ENCODE measurements at places on chromosomes 1 and 21. TPM values are rescaled to one million over a fixed set of nuclear protein-coding genes. Genes with fewer than 3 reads are reported as not detected.
A peak's percentile ranks its signal among the peaks of the same experiment; 100 is the strongest.

DNA sequence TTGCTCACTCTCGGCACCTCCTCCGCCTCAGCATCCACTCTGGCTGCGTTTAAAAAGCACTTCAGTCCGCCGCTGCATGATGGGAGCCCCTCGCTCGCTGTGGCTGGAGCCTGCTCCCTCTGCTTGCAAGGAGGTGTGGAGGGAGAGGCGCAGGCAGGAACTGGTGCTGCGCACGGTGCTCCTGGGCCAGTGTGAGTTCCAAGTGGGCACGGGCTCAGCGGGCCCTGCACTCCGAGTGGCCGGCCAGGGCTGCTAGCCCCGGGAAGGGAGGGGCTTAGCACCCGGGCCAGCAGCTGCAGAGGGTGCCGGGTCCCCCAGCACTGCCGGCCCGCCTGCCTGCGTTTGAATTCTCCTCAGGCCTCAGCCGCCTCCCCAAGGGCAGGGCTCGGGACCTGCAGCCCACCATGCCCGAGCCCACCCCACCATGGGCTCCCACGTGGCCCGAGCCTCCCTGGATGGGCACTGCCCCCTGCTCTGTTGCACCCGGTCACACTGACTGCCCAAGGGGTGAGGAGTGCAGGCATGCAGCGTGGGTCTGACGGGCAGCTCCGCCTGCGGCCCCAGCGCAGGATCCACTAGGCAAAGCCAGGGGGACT lies 1599.5 kb downstream of the NCAM2 start:
- H3K36me3 ChIP-seq: no peaks in the 10 kb centered on the region
- no peak overlapping the region for H3K27ac ChIP-seq
- H3K27me3 ChIP-seq: no peaks in the 10 kb centered on the region
- no peak for DNase-seq
- no peaks in the 10 kb centered on the region for H3K4me1 ChIP-seq
- no peak overlapping the region for H3K4me3 ChIP-seq

DNA sequence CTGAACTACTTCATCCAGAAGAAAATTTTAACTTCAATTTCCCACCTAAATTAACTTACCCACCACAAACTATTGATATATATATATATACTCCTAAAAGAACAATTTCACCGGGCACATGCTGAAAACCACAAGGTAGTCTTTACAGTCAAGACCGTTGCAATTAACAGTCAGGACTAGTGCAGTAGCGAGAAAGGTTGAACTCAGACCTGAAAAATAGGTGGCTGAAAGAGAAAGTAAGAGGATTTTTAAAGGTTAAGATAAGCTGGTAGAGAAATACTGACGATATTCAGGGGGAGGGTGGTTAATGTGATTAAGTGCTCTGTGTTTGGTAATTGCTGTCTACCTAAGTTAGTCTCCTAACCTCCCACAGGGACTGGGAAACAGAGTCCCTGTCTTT lies 1153.5 kb upstream of the TMPRSS15 start:
- no peaks in the 10 kb centered on the region for H3K4me1 ChIP-seq
- no peaks in the 10 kb centered on the region for H3K27me3 ChIP-seq
- no peaks in the 10 kb centered on the region for H3K36me3 ChIP-seq
- H3K27ac ChIP-seq: no peak overlapping the region
- DNase-seq: no peak
- H3K4me3 ChIP-seq: no peak overlapping the region

GRCh38 chr1:237180256-237180655 lies 138.3 kb downstream of the RYR2 start:
- no peak overlapping the region for H3K27ac ChIP-seq
- no peaks in the 10 kb centered on the region for H3K36me3 ChIP-seq
- H3K4me1 ChIP-seq: no peaks in the 10 kb centered on the region

GRCh38 chr21:35995522-35996088 lies 64.7 kb downstream of the SETD4 start:
- no peaks in the 10 kb centered on the region for H3K36me3 ChIP-seq
- DNase-seq: peak; percentile 32
- peaks cover 47% of the 10 kb centered on the region for H3K4me1 ChIP-seq
- peaks cover 4% of the 10 kb centered on the region for H3K27me3 ChIP-seq
- H3K4me3 ChIP-seq: no peak overlapping the region
- H3K27ac ChIP-seq: no peak overlapping the region

DNA sequence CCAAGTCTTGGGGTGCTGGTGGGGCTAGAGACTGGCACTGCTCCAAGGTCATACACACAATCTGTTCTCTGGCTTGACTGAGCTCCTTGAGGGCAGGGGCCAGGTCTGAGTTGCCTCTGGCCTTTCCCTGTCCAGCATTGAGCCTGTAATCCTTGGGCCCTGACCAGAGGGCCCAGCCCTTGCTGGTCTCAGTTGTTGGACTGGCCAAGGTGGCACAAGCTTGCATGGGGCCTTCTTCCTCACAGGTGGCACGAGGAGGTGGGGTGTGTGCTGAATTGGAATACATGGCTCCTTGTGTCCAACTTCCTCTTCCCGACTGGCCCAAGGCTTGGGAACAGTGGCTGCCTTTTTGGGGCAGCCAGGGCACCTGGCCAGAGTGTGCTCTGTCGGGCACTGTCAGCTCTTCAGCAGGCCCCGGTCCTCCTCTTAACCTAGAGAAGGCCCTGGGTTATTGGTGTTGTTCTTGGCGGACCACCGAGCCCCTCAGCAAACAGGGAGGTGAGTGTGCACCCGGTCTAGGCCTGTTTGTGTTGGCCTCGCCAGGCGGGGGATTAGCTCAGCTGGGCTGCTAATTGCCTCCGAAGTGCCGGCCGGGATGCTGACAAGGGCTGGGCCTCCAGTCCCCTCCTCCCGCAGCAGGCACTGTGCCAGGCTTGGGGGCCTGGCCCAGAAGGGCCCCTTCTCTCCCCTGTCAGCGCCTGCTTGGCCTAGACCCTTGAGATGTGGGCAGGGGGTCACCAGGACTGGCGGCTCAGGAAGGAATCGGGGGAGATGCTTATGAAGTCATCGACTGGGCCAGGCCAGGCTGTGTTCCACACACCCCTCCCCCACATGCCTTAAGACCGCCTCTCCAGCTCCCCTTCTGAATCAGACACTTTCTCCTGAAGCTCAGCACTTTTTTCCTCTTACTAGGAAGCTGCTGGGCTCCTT lies 28.5 kb downstream of the WNT4 start:
- H3K27me3 ChIP-seq: no peaks in the 10 kb centered on the region
- H3K4me1 ChIP-seq: peaks cover 6% of the 10 kb centered on the region
- H3K4me3 ChIP-seq: no peak overlapping the region
- no peak for DNase-seq
- H3K27ac ChIP-seq: no peak overlapping the region

OR13G1 gene
- not detected for total RNA-seq

GRCh38 chr1:237959838-237960237 lies 69.1 kb upstream of the ZP4 start:
- no peak overlapping the region for H3K4me3 ChIP-seq
- DNase-seq: no peak
- H3K36me3 ChIP-seq: no peaks in the 10 kb centered on the region

GRCh38 chr21:30227128-30227527 lies 11.2 kb upstream of the CLDN8 start:
- H3K36me3 ChIP-seq: no peaks in the 10 kb centered on the region
- no peaks in the 10 kb centered on the region for H3K27me3 ChIP-seq
- H3K4me1 ChIP-seq: no peaks in the 10 kb centered on the region

MTARC2 gene
- 10.1 TPM for total RNA-seq

C1orf50 gene
- 5.3 TPM for total RNA-seq

NR1I3 gene
- 0.95 TPM for total RNA-seq

- H3K4me3 ChIP-seq: no peak overlapping the region
- H3K27ac ChIP-seq: no peak overlapping the region
- no peak for DNase-seq
- H3K27me3 ChIP-seq: no peaks in the 10 kb centered on the region
- no peaks in the 10 kb centered on the region for H3K4me1 ChIP-seq
These were observed 15.1 kb upstream of the RPE65 start for GRCh38 chr1:68464891-68465290.

DNA sequence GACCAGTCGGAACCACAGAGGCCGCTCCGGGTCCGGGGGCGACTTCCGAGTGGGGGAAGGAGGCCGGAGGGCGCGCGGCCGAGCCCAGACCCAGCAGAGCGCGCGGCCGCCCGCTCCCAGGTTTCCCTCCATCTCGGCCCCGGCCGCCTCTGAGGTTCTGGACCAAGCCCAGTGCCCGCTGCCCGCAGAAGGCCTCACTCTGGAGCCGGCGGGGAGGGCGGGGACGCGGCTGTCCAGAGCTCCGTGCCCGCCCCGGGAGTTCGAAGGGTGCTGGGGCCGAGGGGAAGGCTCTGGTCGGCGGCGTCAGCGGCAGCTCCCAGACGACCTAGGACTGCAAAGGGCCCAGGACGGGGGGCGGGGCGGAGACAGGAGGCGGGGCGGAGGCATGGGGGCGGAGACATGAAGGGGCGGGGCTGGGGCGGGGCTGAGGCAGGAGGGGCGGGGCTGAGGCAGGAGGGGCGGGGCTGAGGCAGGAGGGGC lies 48.0 kb upstream of the SLC19A1 start:
- H3K36me3 ChIP-seq: no peaks in the 10 kb centered on the region
- no peak for DNase-seq
- H3K27ac ChIP-seq: no peak overlapping the region
- no peaks in the 10 kb centered on the region for H3K4me1 ChIP-seq

SORT1 gene
- 35.3 TPM for total RNA-seq

GRCh38 chr1:24717887-24718650 lies 27.2 kb upstream of the CLIC4 start:
- no peaks in the 10 kb centered on the region for H3K36me3 ChIP-seq
- no peaks in the 10 kb centered on the region for H3K27me3 ChIP-seq
- H3K27ac ChIP-seq: no peak overlapping the region

SAMD11 gene
- 0.11 TPM for total RNA-seq

CELA3A gene
- not detected for total RNA-seq

DNA sequence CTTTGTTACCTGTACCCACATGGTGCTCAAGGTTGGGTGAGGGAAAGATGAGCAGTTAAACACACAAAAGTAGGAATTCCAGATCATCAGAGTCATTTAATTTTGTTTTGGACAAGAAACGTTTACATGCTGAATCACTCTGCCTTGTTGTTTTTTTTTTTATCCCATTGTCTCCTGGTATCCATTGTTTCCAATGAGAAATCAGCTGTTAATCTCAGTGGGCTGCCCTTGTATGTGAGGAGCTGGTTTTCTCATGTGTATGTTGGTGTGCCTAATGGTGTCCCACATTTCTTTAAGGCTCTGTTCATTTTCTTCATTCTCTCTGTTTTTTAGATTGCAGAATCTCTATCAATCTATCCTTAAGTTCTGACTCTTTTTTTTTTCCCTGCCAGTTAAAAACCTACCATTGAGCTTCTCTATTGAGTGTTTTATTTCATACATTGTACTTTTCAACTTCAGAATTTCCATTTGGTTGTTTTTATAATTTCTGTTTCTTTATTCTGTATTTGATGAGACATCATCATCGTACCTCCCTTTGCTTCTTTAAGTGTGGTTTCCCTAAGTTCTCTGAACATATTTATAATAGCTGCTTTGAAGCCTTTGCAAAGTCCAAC lies 8.8 kb upstream of the OBSCN start:
- H3K27me3 ChIP-seq: no peaks in the 10 kb centered on the region
- no peak for DNase-seq
- no peak overlapping the region for H3K27ac ChIP-seq
- H3K4me3 ChIP-seq: no peak overlapping the region
- no peaks in the 10 kb centered on the region for H3K36me3 ChIP-seq
- H3K4me1 ChIP-seq: no peaks in the 10 kb centered on the region

GRCh38 chr1:201181726-201182125 lies 8.9 kb upstream of the IGFN1 start:
- no peak overlapping the region for H3K4me3 ChIP-seq
- H3K27me3 ChIP-seq: peaks cover 38% of the 10 kb centered on the region
- peaks cover 26% of the 10 kb centered on the region for H3K4me1 ChIP-seq

CA6 gene
- not detected for total RNA-seq

TRIM17 gene
- 0.64 TPM for total RNA-seq

- H3K4me1 ChIP-seq: no peaks in the 10 kb centered on the region
- H3K27me3 ChIP-seq: no peaks in the 10 kb centered on the region
- DNase-seq: no peak
- H3K27ac ChIP-seq: no peak overlapping the region
These were observed 14.5 kb downstream of the TIAM1 start for GRCh38 chr21:31329456-31330143.

GRCh38 chr1:32782086-32782485 lies 35.1 kb downstream of the YARS1 start:
- no peaks in the 10 kb centered on the region for H3K4me1 ChIP-seq
- no peaks in the 10 kb centered on the region for H3K27me3 ChIP-seq
- H3K27ac ChIP-seq: no peak overlapping the region
- no peak for DNase-seq
- H3K4me3 ChIP-seq: no peak overlapping the region

GRCh38 chr21:27258742-27259448 lies 292.0 kb upstream of the ADAMTS5 start:
- H3K4me3 ChIP-seq: no peak overlapping the region
- H3K27ac ChIP-seq: no peak overlapping the region
- H3K36me3 ChIP-seq: no peaks in the 10 kb centered on the region

DNA sequence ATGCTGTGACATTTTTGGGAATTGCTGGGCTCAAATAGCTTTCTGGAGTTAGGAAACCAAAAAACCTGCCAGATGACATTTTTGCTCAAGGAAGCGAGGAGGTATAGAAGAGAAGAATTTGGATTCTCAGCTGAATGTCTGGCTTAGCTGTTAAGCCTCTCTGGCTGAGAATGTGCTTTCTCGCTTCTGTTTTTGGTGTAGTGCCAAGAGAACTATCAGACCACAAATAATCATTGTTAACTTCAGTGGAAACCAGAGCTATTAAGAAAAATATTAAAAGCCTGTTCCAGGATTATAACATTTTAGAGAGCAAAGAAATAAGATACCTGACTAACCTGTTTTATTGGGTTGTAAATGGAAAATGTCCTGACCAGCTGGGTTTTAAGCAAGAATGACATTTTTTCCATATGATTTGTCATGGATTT lies 39.5 kb upstream of the DIPK1A start:
- no peak for DNase-seq
- H3K27me3 ChIP-seq: peaks cover 11% of the 10 kb centered on the region
- peaks cover 6% of the 10 kb centered on the region for H3K4me1 ChIP-seq
- H3K27ac ChIP-seq: no peak overlapping the region

GPR25 gene
- not detected for total RNA-seq

FAM3B gene
- total RNA-seq: 62.0 TPM

- H3K36me3 ChIP-seq: peaks cover 2% of the 10 kb centered on the region
- peak overlapping the region; percentile 46 for H3K27ac ChIP-seq
- DNase-seq: no peak
These were observed 827 bp downstream of the PRKCZ start for GRCh38 chr1:2050793-2051682.

C21orf91 gene
- total RNA-seq: 7.8 TPM

- H3K4me1 ChIP-seq: peaks cover 48% of the 10 kb centered on the region
- no peak for DNase-seq
- no peaks in the 10 kb centered on the region for H3K27me3 ChIP-seq
- peak overlapping the region; percentile 100 for H3K27ac ChIP-seq
- peak overlapping the region; percentile 88 for H3K4me3 ChIP-seq
These were observed 594 bp downstream of the HDGF start for GRCh38 chr1:156750711-156751450.
